A172 (cell line): ENCODE measurements at places on chromosomes 6 and 20.

DNA sequence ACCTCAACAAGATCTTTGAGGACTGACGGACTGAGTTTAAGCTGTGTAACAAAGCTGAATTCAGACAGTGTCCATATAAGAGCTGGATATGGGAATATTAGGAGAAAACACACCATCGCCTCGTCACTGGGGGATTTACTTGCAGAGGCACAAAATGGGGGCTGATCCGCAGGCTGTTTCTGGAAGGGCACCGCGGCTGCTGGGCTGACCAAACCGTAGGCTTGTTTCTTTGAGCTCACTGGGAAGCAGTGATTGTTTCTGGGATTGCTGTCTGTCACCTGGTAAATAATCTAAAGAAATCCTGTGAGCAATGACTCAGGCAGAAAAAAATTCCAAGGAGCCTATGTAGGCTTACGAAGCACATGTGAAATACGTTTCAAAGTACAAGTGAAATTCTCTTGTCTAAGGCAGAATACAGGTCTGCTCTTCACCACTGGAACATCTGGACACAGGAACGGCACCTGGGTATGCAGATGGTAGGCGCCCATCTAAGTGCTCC, 63.9 kb upstream of the MPC1 start:
- no peak for DNase-seq

GRCh38 chr6:145895802-145896201, 68.4 kb downstream of the SHPRH start:
- no peak for DNase-seq

DNA sequence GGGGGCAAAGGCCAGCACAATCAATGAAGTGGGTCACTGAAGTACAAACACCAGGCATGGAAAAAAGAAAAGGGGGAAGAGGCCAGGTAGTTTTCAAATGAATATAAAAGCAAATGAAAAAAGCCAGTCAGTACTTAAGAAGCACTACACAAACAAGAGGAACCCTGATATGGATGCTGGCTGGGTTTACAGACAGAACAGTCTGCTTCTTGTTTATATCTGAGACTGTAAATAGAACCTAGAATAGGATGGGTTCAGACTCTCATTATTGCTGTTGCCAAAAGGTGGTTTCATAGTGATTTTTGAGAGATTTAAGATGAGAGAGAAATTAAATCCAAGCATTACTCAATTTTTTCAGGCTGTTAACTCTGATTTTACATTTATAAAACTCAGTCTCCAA, 24.1 kb downstream of the USP45 start:
- no peak for DNase-seq

DNA sequence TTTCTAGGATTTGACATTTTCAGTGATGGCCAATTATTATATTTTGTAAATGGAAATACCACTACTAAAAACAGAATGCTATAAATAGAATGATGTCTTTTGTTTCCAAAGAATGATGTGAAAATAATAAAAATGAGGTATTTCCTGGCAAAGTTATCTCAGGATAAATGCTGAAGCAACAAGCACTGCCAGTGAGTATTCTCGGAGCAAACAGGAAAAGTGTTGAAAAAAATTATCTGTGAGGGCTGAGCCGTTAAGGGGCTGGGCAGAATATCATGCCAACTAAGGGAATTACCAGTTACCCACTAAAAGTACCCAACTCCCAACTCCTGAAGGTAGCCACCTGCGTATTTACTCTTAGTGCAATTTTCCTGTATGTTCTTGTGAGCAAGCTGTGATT, 23.6 kb upstream of the SCAF8 start:
- no peak for DNase-seq

- no peak for DNase-seq
These were observed 410.5 kb downstream of the BMP2 start for GRCh38 chr20:7178004-7178403.

GRCh38 chr6:43744491-43744890, 25.5 kb upstream of the VEGFA start:
- no peak for DNase-seq

DNA sequence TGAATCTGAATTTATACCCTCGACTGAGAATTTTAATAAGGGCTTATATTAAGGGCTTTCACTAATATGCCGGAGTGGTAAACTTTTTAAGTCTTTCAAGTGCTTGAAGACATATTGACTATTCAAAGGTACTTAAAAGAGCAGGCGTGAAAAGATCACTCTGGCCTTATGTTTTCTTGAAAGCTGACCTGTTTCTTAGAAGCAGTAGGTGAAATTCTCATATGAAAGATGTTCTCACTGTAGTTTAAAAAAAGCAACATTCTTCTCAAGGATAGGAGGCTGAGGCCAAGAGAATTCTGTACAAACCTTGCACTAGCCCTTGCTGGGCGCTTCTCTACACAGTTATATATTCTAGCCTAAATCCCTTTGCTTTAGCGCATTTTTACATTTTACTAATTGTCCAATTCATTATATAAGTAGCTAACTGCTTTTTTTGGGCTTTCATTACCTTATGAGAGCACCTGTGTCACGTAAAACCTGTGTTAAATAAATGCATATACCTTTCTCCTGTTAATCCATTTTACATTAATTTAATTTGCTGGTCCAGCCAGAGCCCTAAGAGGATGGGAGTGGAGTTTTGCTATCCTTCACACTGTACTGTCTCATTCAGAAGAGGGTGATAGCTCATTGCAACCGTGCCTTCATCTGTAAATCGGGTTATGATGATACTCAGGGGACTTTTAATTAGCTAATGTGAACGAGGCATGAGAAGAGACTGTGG, 59.6 kb upstream of the HFE start:
- no peak for DNase-seq

GRCh38 chr20:48051794-48052474, 266.7 kb upstream of the SULF2 start:
- DNase-seq = peak; percentile 82

DNA sequence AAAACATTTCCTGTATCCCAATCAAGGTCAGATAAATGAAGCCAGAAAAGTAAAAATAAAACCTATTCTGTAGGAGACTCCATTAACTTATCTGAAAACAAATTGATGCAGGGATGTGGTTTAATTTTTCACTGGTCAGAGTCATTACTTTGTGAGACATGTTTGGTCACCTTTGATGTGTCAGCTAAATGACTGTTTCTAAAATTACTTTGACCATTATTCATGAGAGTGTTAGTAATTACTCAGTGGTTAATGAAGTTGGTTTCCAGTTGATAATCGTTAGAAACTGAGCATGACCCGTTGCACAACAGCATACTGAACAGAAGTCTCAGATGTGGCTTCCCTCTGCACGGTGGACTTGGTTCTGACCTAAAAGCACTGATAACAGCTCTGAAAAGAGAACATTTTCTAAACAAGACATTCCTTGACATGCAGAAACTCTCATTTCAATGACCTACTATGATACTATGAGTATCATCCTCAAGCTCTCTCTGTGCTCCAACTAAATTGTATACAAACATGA, 410.5 kb upstream of the RNF217 start:
- DNase-seq = no peak

- DNase-seq = no peak
These were observed 134.9 kb downstream of the PLCB1 start for GRCh38 chr20:8267009-8267408.

GRCh38 chr6:148479497-148479896, 136.9 kb downstream of the SASH1 start:
- no peak for DNase-seq

DNA sequence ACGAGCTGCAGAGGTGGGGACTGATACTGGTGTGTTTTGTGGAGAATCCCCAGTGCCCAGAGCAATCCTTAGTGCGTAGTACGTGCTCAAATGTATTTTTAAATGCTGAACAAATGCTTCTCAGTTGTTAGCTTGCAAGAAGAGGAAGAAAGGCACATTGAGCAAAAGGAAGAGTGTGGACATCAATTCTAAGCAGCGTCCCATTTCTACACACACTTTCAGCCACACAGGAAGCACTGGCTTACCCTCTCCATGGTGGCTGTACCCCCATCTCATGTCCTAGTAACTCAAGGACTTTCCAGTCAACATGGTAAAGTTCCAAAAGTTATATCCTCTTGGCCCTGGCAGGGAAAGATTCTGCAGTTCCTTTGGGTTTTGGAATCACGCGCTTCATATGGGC, 98.8 kb upstream of the NXT1 start:
- no peak for DNase-seq
